Stimulated activated effector memory CD8-positive, alpha-beta T cell treated with anti-CD3 and anti-CD28 coated beads, Interleukin-12 subunit alpha, Interleukin-12 subunit beta, amount 100 ng/mL, for 72 hours (primary cell): ENCODE measurements at places on chromosomes 11 and 22.

- no peak for DNase-seq
These were observed 76.3 kb upstream of the SUSD2 start for GRCh38 chr22:24105013-24105360.

DNA sequence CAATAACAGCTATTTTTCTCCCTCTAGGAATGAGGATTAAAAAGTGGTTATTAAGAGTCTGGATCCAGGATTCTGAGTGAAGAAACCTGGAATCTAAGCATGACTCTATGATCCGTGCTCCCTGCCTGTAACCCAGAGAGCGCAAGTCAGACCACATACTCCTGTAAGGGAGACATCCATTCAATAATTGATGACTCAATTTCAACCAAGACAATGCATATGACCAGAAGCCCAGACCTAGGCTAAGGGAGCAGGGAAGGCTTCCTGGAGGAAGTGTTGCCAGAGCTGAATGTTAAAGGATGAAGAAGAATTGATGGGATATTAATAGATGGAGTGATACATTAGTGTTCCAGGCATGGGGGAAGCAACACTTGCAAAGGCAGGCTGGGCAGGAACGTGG lies 13.8 kb upstream of the PAMR1 start:
- no peak for DNase-seq

DNA sequence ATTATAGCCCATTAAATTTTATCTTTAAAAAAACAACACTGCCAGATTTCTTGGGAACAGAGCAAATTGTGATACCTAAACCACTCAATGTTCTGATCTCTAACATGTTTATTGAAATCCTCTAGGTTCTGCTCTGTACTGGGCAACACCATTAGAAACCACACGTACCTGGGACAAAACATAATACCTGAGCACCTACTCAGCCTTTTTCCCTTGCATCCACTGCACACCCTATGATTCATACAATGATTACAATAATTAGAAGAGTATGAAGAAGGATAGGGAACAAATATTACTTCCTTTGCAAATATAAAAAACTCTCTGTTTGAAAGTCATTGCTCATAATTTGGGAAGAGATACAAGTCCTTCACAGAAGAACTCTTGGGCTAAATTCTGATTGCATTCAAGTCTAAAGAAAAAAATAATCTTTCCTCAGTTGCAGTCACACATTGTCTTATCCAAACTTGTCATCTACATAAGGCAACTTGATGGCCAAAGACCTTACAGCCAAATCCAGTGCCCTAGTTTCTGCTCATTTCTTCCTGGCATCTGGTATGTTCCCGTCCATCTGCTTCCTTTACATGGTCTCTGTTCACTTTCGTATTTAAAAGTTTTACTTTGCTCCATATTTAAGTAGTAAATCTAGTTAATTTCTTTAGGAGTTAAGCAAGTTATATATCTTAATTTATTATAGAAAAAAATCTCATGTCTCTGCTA lies 407.4 kb downstream of the LRRC4C start:
- DNase-seq: no peak

DNA sequence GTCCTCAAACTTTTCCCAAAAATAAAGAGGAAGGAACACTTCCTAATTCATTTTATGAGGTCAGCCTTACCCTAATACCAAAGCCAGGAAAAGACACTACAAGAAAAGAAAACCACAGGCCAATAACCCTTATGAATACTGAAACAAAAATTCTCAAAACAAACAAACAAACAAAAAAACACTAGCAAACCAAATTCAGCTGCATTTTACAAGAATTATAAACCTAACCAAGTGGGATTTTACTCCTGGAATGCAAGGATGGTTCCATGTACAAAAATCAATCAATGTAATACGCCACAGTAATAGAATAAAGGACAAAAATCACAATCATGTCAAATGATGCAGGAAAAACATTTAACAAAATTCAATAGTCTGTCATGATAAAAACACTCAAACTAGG lies 13.3 kb downstream of the ARVCF start:
- DNase-seq: no peak

DNA sequence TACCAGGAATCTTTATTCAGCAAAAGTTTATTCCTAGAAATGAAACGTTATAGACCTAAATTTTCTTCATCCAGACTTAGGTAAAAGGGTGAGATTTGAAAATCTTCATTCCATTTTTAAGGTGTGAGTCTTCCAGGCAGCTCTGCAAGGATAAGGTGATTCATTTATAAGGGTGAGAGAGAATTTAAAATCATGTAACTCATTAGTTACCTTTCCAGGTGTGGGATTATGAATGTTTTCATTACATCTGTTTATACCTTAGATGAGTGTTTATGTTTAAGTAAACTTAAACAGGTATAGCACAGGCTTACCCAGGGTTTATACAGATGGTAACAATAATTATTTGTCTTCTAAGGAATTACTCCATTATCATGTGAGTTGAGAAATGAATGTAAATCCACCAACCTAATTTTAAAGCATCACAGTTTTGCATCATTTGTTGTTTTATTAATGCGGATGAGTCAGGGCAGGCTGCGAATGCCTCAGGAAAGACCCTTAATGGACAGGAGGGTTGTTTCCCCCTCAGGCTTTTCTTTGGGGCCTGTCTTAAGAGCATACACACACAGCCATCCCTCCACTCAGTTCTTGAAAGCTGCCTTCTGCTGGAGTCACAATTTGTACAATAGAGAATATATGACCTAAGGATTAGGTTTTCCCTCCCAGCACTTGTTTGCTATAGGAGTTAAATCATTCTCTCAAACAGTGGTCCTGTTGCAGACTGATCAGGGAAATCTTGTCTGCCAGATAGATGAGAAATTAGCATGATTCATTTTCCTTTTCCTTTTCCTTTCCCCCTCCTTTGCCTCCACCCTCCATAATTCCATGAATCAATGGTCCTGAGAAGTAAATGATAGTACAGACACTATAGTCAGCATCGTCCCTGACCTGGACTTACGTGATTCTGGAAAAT lies 3.0 kb downstream of the PRSS23 start:
- DNase-seq: no peak

GRCh38 chr11:15747671-15748070 lies 608.7 kb downstream of the SOX6 start:
- no peak for DNase-seq

DNA sequence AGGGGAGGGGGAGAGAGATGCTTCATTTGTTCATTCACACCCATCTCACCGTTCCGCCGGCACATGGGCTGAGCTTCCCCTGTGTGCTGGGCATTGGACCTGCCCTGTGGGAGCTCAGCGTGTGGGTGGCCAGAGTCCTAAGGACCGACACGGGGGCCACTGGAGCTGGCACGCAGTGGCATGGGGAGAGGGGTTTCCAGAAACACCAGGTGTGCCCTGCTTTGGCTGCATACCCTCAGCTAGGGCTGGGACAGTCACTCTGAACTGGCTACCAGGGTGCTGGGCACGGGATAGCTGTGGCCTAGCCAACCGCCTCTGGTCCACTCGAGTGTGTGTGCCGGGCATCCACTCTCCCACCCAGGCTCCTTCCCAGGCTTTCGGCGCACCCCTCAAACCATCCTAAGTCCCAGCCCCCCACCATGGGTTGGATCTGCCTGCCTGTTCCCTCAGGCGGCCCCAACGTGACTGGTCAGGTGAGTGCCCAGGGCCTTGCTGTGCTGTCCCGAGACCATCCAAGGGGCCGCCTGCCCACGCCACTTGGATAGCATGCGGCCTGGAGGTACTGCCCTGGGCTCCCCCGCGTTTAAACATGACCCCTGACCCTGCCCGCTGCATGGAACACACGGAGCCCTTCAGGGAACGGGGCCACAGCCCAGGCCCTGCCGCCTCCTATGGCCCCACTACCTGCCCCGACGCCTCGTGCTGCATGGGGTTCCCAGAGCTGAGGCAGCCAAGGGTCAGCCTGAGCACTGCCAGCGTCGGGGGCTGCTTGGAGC lies 51.6 kb upstream of the LINC01488 start:
- DNase-seq: no peak

DNA sequence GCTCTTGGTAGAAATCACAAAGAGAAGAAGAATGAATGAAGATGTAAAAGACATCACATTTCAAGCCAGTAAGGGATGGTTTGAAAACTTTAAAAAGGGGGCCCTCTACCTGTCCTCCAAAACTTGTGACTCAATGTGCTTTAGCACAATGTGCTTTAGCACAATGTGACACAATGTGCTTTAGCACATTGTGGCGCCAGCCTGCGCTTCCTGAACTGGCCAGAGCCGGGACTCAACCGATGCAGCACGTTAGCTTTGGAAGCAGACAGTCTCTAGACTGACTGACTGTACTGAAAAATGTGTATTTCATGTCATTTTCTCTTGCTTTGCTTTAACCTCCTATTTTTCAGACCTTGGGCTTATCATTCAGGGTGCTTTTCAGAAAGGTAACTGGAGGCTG lies 63.5 kb downstream of the FAM83F start:
- no peak for DNase-seq

DNA sequence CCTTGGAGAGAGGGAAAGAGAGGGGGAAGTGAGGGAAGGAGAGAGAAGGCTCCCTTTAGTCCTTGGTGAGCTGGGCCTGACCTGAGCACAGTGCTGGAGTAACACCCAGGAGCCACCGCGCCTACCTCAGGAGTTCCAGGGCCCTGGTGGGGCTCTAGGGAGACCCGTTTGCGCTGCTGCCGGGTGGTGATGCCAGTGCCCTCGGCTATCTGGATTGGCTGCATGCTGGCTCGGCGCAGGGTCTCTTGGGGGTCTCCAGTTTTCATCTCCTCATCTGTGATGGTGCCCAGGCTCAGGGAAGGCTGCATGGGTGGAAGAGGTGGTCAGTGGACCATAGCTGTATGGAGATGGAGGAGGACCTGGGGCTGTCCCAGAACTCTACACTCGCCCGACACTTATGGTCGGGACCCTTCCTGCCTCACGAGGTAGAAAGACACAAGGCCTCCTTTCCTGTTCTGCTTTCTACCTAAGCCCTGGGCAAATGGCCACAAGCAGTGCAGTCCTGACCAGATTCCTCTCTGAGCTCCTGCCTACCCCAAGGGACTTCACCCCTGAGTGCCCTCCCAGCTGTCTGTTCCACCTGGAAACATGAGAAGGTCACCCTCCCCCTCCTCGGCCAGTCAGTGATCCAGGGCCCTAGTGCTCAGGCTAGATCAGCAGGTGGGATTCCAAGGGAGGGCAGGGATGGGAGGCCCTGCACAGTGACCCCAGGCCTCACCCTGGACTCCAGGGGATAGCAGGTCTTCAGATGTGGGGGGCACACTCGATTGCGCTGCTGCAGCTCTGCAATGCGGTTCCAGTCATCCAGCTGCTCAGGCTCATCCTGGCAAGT lies 6.0 kb downstream of the IL18BP start:
- no peak for DNase-seq

- no peak for DNase-seq
These were observed 98.2 kb downstream of the INSC start for GRCh38 chr11:15212876-15213275.

- no peak for DNase-seq
These were observed 20.1 kb downstream of the PTPN5 start for GRCh38 chr11:18771266-18772035.

- DNase-seq: no peak
These were observed 130.2 kb downstream of the GALNT18 start for GRCh38 chr11:11491589-11491988.

GRCh38 chr11:125790825-125791224 lies 2.9 kb downstream of the PATE3 start:
- no peak for DNase-seq
